Stimulated activated CD4-positive, alpha-beta T cell treated with anti-CD3 and anti-CD28 coated beads, Interleukin-1b, Interleukin-23, amount 100 ng/mL, for 24 hours (primary cell): ENCODE measurements at places on chromosomes 11 and 22.

GRCh38 chr11:122625976-122626665, 29.4 kb upstream of the UBASH3B start:
- DNase-seq, result no peak

- peak; percentile 20 for DNase-seq
Observed at GRCh38 chr22:29154364-29155048, 51.2 kb upstream of the EMID1 start.

GRCh38 chr22:31062566-31063230, 18.4 kb upstream of the SMTN start:
- no peak for DNase-seq

GRCh38 chr11:117071344-117071787, 26.9 kb downstream of the SIK3 start:
- DNase-seq, result no peak

DNA sequence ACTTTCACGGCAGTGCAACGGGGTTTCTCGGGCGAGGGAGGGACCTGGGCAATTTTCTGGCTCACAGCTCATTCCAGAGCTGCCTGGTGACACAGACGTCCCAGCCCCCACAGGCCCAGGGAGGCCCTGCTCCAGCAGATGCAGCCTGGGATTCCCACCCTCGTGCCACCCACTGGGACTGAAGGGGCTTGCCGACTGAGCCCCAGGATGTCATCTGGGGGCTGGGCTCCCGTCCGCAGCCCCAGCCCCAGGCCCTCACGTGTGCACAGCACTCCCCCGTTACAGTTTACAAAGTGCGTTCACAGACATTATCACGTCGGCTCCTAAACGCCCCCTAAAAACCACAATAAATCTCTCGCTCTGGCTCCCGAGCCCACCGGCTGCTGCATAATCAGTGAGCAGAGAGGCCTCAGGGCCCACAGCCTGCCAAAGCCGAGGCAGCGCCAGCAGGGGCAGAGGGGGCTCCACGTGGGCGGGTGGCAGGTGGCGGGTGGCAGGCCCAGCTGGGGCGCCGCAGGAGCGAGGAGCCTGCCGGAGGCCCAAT, 76.9 kb upstream of the TCF20 start:
- DNase-seq, result no peak

DNA sequence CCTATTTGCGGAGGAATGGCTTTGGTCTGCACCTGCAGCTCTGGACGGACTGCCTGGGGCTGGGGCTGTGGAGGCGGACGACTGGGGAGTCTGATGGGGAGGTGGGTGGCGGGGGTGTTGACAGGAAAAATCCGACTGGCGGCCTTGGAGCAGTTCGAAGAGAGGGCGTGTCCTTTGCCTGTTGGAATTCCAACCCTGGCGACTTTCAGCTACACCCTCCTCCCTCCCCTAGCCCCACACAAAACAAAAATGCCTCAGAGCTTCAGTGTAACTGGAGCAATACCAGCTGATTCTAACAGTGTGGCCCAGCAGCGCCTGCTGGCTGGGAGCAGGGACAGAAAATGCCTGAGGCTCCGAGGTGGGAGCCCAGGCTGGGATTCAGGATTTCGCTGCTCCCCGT, 85.4 kb downstream of the ATXN10 start:
- no peak for DNase-seq

DNA sequence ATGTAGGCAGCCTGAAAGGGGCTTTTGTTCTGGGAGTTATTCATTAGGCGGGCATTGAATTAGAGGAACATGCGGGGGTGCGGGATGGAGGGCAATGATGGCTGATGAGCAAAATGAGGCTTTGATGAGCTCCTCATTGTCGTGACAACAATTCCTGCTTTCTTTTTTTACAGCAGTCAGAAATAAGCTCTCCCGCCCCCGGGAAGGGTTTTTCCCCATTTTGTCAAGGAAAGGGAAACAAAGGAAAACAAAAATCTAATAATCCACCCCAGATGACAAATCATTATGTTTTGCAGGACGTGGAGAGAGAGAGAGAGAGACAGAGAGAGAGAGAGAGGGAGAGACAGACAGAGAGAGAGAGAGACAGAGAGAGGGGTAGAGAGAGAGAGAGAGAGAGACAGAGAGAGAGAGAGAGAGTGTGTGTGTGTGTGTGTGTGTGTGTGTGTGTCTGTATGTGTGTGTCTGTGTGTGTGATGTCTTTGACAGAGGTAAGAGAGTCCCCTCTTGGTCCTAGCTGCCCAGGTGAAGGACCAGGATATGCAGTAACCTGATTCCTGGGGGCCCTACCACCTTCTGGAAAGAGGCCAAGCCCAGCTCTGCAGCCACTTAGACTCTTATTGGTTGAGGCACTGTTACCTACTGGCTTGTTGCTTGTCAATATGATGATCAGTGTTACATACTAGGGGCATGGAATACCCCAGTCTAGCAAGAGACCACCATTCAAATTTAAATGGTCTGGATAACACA, 46.7 kb upstream of the PARVA start:
- no peak for DNase-seq
